ENCODE measurements at places on chromosomes 3 and 15.

- no peak for DNase-seq
Observed at GRCh38 chr3:116059421-116060096, 385.7 kb downstream of the LSAMP start.

- DNase-seq: no peak
Observed at GRCh38 chr3:155519078-155519477, 225.6 kb upstream of the STRIT1 start.

DNA sequence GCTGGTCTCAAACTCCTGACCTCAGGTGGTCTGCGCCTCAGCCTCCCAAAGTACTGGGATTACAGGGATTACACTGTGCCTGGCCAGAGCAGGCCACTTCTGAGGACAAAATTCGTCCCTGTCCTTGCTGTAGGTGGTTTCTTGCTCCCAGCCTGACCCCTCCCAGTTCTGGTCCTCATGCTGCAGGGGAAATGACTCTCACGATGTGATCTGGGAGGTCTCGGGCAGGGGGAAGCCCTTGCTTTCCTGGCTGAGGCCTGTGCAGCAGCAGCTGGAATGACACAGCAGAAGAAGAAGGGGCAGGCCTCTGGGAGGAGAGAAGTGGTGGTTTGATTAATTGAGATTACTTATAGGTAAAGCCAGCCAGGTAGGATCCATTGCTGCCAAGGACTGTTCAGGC is 39.3 kb downstream of the MEGF11 start:
- DNase-seq: no peak

- no peak for DNase-seq
Observed at GRCh38 chr15:62089616-62090015, 22.8 kb downstream of the C2CD4A start.

GRCh38 chr3:54600441-54601204 is 327.2 kb downstream of the LRTM1 start:
- DNase-seq: no peak

DNA sequence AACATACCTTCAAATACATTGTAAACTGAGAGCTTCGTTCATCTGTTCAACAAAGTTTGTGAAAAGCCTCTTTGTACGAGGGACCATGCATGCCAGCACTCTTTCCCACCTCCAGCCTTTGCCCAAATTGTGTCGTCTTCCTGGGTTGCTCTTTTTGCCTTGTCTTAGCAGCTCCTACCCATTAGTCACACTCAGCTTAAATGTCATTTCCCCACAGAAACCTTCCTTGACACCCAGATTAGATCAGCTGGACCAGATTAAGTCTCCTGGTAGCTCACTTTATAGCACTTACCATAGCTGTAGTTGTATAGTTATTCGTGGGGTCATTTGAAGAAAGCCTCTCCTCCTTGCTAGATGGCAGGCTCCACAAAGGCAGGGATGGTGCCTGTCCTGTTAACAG is 24.1 kb upstream of the SNRK start:
- no peak for DNase-seq

- DNase-seq: no peak
Observed at GRCh38 chr15:49410641-49411040, 12.4 kb upstream of the FGF7 start.

DNA sequence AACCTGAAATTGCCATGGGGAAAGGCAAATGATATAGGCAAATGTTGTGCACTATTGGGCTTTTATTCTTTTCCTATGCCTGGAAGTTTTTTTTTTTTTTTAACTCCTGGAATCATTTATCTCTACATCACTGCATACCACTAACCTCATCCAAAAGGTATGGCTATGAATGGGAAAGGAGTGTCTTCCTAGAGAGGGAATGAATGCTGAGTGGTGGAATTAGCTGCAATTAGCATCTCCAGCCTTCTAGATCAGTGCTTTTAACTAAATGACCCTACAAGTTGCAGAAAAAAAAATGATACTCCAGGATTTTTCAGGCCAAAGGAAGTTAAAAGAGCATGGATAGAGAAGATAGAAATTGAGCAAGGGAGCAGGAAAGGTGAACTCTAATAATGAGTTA is 429.8 kb upstream of the PDZRN3 start:
- no peak for DNase-seq

DNA sequence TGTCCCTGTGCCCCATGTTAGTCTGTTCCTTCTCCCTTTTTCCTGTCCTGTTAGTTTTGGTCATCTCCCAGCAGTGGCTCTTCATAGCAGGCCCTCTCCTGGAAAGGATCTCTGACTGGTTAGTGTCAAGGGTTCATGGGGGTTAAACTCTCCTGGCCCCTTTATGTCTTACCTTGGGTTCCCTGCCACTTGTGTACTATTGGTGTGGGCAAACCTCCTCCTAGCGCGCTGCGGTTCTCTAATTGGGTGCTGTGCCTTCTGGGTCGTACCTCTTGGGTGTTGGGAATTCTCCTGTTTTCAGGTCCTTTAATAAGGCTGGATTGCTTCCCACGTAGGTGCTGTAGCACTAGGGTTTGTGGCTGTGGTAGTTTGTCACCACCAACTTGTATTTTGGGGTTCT is 18.8 kb downstream of the GMPS start:
- no peak for DNase-seq

GRCh38 chr3:167898091-167898490 is 162.6 kb downstream of the SERPINI1 start:
- no peak for DNase-seq

GRCh38 chr15:23483821-23484299 is 36.8 kb upstream of the GOLGA6L2 start:
- DNase-seq: no peak

DNA sequence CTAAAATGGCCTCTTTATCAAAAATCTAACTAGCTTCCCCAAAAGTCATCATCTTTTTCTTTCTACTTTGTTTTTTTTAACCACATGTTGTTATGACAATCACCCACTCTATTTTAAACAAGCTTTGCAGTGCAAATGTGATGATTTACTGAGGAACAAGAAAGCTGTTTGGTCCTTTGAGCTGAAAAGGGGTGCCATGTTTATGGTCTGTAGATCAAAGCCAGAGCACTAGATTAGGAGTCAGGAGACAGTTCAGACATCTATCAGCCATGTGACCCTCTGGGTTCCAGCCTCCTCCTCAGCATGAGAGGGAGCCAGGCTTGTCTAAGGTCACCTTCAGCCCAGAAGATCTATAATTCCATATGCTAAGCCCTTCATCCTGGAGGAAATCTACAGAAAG is 65.9 kb downstream of the RPL22L1 start:
- DNase-seq: no peak

- DNase-seq: no peak
Observed at GRCh38 chr3:32910954-32911353, 40.5 kb upstream of the CCR4 start.

GRCh38 chr15:92155934-92156333 is 237.7 kb upstream of the ST8SIA2 start:
- DNase-seq: no peak

- DNase-seq: no peak
Observed at GRCh38 chr3:124802702-124803101, 72.5 kb downstream of the UMPS start.

DNA sequence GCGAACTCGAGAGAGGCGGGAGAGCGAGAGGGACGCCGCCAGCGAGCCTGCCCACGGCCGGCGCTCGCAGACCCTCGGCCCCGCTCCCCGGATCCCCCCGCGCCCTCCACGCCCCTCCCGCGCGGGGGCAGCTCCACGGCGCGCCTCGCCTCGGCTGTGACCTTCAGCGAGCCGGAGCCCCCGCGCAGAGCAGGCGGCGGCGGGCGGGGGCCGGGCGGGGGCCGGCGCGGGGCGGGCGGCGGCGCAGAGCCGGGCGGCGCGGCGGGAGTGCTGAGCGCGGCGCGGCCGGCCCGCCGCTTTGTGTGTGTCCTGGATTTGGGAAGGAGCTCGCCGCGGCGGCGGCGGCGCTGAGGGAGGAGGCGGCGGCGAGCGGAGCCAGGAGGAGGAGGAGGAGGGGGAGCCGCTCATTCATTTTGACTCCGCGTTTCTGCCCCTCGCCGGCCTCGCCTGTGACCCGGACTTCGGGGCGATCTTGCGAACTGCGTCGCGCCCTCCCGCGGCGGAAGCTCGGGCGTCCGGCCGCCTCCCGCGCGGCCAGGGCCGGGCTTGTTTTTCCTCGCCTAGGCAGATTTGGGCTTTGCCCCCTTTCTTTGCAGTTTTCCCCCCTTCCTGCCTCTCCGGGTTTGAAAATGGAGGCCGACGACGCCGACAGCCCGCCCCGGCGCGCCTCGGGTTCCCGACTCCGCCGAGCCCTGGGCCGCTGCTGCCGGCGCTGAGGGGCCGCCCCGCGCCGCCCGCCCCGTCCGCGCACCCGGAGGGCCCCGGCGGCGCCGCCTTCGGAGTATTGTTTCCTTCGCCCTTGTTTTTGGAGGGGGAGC is 524 bp downstream of the IGF1R start:
- no peak for DNase-seq

GRCh38 chr3:13705702-13706280 is 156.9 kb downstream of the FBLN2 start:
- no peak for DNase-seq

DNA sequence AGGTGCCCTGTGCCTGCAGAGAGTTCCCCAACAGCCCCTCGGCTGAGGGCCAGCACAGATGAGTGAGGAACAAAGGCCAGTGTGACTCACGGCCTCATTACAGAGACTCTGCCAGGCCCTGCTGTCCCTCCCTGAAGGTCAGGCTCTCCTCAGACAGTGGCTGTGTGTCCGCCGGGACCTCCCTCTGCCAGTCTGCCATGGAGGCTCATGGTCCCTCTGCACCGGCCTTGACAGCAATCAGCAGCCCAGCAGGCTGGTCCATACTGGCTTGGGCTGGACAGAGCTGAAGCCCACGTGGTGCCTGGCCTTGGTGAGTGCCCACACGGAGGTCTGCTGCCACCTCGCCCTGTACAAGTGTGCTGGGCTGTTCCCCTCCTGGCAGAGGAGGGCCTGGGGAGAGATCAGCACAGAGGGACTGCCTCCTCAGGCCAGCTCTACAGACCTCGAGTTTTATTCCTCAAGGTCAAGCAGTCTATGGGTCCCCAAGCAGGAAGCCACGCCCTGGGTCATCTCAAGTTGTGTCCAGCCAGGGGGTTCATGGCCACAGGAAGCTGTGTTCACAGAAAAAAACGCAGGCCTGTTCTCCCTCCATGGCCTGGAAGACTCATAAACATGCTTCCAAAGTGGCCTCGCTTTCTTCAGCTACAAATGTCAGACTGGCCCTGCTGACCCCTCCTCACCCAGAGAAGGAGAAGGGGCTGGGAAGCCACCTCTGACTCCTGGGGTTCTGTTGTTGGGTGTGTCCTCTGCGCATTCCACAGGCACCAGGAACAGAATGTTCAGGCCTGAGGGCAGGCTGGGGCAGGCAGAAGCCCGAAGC is 27.0 kb downstream of the SLC41A3 start:
- DNase-seq: no peak

GRCh38 chr15:40386480-40386879 is 4.0 kb downstream of the KNSTRN start:
- DNase-seq: no peak

Measured in esophagus squamous epithelium (tissue), 5 donors.